NCI-H69 (cell line): ENCODE measurements at places on chromosomes 1 and 21.

DNA sequence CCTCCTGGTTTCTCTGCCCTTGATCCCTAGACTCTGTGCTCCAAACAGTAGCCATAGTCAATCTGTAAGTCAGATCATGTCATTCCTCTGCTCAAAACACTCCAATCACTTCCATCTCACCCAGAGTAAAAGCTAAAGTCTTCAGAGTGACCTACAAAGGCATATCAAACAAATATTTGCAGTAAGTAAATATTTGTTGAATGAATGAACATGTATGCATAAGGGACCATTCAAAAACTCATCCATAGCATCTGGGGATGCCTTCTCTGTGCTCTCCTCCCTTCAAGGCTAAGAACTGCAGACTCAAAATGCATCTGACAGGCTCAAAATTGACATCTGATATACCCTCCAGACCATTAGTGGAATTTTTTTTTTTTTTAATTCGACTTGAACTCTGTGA, 18.1 kb upstream of the AK5 start:
- peak; percentile 33 for DNase-seq

DNA sequence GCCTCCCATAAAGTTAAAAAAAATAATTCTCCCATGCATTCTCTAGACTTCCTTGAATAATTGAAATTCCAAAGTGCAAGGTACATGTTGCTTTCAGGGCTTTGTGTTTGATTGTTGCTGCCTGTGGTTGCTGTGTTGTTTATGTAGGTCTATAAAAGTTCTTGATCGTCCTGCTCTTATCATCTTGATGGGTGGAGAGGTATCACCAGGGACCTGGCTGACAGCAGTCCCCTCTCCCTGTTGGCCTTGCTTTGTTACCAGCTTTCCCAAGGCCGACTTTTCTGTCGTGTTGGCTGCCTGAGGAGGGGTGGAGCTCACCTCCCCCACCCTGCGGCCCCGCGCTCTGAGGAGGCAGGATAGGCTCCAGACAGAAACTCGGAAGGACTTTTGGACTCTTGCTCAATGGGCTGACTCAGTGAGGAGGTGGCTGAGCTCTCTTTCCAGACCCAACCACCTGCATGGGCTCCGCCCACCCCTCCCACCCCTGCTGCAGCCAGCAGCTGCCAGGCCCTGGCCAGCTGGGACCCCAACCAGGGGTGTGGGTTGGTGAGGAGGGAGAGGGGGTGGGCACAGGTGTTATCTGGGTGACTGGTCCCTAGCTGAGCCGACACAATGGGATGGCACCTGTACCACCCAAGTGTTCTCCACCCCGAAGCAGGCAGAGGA, 2.0 kb downstream of the INAVA start:
- peak; percentile 59 for DNase-seq

- DNase-seq, result peak; percentile 31
These were observed 21.8 kb downstream of the TENT5C start for GRCh38 chr1:117627546-117628130.

DNA sequence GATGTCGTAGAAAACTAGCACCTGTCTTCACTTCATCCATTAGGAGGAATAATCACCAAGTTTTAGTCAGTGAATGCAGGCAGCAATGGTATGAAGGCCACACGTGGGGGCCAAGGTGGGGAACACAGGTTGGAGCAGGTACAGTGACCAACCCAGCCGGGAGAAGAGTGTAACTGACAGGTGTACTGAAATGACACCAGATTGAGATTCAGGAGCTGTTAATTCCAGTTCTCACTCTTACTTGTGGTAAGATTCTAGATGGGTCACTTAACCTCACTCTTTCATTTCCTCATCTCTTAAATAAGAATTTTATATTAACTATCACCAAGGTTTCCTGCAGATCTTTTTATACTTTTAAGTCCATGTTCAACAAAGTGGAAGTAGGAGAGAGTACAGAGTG, 206.2 kb upstream of the PTBP2 start:
- no peak for DNase-seq

DNA sequence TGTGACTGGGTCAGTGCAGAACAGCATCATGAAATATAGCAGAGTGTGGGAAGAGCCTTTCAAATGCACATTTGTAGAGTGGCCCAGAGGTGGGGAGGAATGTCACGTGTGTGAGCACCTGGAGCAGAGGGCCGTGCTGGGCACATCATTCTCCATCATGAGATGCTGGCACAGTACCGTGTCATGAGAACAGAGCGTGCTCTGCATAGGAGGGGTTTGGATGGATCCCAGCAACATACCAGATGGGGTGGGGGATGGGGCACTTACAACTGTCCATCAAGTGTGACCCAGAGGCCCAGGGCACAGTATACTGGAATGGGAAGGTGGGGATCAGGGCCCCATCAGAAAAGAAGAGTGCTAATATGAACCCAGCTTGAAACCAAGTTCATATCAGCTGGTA, 182.0 kb downstream of the LMX1A start:
- DNase-seq, result peak; percentile 75

DNA sequence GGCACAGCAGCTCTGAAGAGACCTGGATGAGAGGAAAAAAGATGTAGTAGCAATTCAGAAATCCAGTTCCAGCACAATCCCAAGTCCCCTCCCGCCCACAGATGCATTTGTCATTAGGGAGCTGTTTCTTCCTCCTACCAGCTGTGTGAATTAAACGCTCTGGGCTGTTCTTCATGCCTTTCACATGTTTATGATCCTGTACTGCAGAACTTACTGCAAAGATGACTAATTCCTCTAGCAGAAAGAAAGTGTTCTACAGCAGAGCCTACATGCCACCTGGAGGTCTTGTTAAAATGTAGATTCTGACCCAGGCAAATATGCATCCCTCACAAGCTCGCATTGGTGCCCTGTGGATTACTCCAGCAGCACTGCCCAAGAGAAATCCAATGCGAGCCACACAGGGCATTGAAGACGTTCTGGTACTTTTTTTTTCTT, 6.5 kb downstream of the ENO1 start:
- no peak for DNase-seq

GRCh38 chr1:53586765-53587164, 127.6 kb downstream of the DMRTB1 start:
- DNase-seq, result no peak

GRCh38 chr1:10450156-10450814, 454 bp downstream of the CORT start:
- DNase-seq, result no peak

DNA sequence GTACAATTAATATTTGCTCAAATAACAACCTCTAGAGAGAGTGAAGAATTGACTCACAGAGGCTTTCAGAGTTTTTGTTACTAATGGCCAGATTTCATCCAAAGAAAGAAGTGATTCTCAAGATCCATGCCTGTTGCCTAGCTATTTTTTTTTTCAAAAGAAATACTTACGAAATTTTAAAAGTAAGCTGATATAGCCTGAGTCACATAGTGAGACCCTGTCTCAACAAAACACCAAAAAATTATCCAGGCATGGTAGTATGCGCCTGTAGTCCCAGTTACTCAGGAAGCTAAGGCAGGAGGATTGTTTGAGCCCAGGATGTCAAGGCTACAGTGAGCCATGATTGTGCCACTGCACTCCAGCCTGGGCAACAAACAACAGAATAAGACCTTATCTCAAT, 14.6 kb downstream of the PALMD start:
- DNase-seq, result no peak

- DNase-seq, result no peak
These were observed 447.3 kb downstream of the AGBL4 start for GRCh38 chr1:49576327-49576901.

DNA sequence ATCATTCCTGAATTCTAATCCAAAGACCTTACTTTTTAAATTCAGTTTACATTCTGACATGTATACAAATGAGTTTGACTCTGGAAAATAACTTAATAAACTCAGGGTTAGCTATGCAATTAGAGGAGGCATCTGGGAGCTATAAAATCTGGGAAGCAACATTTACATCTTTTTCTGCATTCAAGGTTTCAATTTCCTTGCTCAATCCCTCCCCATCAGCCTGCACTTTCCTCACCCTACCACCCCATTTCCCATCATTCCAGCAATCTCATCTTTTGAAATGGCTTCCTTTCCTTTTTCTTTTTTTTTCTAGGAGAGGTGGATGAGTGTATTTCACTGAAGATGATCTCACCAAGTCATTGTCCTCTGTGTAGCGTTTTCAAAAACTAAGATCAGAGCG, 65.3 kb upstream of the BEND5 start:
- no peak for DNase-seq

DNA sequence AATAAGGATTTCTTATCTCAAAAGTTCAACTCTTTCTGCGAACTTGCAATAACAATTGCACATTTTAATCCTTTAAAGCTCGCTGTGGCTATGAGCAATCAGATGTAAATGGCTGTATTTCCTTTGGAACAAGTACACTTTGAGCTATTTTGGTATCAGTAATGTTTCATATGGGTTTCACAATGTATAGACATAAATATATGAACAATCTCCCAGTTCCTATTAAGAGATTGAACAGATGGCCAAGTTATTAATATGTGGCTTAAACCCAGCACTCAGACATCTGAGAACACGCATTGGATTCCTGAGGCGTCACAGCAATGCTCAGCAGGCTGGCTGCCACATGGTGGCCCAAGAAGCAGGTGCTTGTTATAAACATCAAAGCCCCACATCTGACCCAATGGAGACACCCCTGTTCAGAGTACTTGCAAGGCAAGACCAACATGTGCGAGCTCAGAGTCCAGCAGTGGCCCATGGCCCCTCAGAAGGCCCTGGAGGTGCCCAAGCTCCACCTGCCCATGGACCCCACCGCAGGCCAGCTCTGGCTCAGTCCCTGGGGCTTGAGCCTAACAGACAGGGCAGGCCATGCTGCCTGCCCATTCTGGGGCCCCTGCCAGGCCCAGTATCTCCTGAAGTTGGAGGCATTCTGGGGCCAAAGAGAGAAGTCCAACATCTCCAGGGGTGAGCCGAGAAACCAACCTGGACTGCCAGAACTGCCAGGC, 23.7 kb downstream of the PSMG1 start:
- DNase-seq, result peak; percentile 24

- DNase-seq, result no peak
These were observed 19.3 kb downstream of the TRMT13 start for GRCh38 chr1:100152271-100152670.

GRCh38 chr1:32889731-32890278, 3.5 kb downstream of the HPCA start:
- DNase-seq, result no peak

GRCh38 chr1:41432481-41433280, 51.8 kb downstream of the EDN2 start:
- peak; percentile 80 for DNase-seq

- no peak for DNase-seq
These were observed 159.8 kb downstream of the PIK3R3 start for GRCh38 chr1:45972621-45973020.

GRCh38 chr1:16064536-16065268, 8.7 kb downstream of the FAM131C start:
- peak; percentile 10 for DNase-seq

DNA sequence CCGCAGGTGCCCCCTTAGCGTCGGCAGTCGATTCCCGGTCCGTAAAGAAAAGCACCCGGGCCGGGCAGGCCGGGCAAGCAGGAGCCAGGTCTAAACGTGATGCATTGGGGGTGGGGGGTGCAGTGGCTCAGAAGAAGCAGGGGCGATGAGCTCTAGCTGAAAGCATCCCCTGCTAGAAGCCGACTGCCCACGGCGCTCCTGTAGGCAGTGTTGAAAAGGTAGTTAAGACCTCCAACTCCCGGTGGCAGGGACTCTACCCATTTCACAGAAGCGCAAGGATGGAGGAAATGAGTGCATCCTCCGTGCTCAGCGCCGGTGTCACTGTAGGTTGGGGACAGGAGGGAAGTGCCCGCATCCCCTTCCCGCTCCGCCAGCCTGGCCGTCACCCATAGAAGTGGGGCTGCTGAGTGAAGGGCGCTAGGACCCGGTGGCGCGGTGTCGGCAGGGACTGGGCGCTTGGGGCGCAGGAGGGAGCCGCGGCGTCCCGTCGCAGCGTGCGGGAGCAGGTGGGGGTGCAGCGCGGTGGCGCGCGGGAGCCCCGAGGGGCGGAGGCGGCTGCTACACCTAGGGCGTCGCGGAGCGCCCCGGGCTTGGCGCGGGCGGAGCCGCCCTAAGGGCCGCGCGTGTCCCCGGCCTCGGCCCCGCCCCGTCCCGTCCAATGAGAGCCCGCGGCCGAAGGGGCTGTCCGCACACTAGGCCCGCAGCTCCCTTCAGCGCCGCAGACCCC, at the start of gene WNT2B:
Gene WNT2B (plus strand): TSS at position 688 of the 727 bp plus-strand sequence. CDS start 298 bp downstream, outside the sequence.
- DNase-seq, result peak; percentile 55

DNA sequence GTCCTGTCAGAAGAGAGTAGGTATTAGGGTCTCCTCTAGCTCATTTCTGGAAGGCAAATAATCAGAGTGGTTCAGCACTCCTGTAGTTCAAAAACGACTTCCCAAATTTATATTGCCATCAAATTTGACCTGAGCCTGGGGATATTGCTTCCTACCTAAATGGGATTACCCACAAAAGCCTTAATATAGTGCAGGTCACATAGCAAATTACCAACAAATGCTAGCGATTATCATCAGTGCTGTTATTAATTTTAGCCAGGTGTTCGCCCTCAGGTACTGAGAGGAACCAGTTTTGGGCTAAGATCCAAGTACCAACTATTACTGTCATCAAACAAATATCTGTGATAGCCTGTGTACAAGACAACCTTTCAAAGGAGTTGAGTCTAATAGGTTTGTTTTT, 661.8 kb upstream of the PTBP2 start:
- peak; percentile 79 for DNase-seq

GRCh38 chr1:38919130-38919529, 22.5 kb downstream of the RHBDL2 start:
- DNase-seq, result no peak

- no peak for DNase-seq
These were observed 144.1 kb upstream of the HOOK1 start for GRCh38 chr1:59670662-59671061.

DNA sequence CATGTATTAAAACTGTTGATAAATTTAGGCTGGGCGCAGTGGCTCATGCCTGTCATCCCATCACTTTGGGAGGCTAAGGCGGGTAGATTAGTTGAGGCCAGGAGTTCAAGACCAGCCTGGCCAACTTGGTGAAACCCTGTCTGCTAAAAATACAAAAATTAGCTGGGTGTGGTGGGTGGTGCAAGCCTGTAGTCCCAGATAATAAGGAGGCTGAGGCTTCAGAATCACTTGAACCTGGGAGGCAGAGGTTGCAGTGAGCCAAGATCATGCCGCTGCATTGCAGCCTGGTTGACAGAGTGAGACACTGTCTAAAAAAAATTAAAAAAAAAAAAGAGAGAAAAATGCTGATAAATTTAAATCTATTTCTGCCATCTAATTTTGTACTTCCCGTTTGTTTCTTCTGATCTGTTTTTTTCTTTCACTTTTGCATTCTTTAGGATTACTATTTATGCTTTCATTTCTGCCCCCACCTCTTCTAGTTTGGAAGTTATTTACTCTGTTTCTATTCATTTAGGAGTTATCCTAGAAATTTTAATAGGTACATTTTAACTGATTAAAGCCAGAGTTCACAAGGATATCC, 3.2 kb upstream of the DENND1B start:
- no peak for DNase-seq

DNA sequence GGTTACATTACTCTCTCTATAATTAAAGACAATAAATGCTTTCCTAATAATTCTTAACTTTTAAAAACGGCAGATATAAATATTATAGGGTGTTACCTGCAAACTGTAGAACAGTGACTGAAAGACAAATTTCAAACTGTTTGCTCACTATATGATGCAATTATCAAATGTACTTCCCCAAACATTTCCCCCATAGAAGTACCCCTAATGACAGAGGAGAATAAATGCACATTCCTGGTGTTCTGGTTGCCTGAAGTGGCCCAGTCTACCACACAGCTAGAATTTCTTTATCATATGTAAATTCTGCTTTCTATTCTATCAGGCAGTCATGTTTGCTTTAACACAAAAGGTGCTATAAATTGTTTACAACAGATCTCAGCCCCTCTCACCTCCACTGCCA, 70.4 kb downstream of the VAV3 start:
- no peak for DNase-seq
